ENCODE measurements at places on chromosomes 11 and 22. TPM values are rescaled to one million over a fixed set of nuclear protein-coding genes. Genes with fewer than 3 reads are reported as not detected.
A peak's percentile ranks its signal among the peaks of the same experiment; 100 is the strongest.

DNA sequence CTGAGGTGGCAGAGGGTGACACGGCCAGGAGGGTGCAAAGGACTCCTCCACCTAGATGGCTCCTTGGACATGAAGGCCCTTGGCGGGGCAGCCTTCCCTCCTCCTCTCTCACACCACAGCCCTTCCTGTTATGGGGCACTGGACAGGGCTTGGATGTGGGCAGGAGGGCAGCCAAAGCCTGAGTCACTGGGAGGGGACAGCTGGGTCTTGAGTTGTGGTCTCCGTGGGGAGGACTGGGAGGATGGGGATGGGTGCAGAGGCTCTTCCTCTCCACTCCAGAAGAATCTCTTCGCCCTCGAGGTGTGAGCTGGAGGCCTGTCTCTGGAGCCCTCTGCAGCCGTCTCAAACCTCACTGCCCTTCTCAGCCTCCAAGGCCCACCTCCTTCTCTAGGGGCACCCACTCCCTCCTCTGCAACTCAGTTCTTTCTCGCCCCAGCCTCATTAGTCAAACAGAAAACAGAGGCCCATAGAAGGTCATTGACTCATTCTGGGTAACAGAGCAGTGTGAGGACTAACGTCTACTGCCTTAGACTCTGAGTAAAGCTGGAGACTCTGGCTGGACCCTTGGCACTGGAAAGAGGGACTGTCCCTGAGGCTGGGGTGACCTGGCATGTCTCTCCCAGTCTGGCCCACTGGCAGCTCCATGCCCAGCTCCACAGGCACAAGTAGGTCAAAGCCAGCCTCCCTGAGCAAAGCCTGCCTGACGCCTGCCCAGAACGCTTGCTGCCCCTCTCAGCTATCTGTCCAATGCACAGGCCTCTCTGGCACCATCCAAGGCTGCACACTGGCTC is 47.5 kb upstream of the CDON start:
- peak; percentile 81 for DNase-seq

Gene DKK3
- total RNA-seq, result 433 TPM

DNA sequence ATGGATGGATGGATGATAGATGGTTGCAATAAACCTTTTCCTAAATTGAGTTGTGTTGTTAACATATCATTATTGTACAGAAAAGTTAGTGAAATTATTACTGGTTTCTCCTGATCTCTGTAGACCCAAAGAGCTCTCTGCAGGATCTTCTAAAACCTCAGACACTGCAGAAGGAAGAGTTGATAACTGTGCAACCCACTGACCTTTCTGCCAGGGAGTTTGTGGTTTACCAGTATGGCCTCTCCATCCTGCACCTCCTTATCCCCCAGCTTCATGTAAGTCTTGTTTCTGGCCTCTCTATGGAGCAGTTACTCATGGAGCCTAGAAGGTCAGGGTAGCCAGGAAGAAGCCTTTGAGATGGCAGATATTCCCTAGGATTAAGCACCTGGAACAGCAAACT is 45.6 kb downstream of the BTG4 start:
- no peak for DNase-seq

Gene MB
- not detected for total RNA-seq

Gene MIOX
- total RNA-seq, result not detected

Gene IL17RA
- total RNA-seq, result 84.1 TPM

DNA sequence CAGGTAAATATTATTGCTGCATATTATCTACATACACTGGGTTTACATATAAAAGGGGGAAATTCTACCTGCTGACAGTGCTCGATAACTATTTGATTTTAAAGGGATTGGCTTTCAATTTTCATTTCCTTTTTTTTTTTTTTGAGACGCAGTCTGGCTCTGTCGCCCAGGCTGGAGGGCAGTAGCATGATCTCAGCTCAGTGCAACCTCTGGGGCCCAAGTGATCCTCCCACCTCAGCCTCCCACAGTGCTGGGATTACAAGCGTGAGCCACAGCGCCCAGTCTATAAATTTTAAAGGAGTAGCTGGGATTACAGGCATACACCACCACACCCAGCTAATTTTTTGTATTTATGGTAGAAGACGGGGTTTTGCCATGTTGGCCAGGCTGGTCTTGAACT is 3.2 kb upstream of the PCF11 start:
- no peak for DNase-seq

Gene OR4X2
- not detected for total RNA-seq

DNA sequence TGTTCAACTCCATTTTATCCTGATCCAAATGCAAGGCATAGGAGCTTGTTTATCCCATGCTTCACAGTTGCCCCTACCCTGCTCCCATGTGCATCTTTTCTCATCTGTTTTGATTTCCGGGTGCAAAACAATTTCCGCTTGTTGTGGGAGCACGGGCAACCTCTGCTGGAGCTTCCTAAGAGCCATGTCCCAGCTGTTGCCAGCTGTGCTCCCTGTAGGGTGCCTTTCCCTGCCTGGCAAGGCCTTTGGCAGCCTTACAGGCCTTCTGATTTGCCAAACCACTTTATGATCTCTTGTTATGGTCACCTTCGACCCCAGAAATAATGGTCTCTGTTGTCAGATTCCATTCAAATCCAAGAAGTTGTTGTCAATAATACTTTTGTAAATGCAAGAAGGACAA is 1038.5 kb downstream of the OPCML start:
- no peak for DNase-seq

DNA sequence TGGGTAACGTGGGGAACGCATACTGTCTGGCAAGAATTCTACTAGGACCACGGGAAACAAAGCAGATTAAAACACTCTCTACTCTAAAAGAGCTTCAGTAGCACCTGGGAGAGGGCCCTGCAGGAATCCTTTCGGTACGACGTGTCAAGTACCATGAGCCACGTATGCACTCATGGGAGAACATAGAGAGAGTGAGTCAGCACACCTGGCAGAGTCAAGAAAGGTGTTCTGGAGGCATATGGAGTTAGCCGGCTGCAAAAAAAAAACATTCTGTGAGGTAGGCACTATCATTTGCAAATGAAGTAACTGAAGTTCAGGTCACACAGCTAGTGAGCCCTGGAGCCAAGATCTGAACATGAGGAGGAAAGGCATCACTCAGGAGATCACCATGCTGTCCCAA is 71.1 kb upstream of the BID start:
- no peak for DNase-seq

DNA sequence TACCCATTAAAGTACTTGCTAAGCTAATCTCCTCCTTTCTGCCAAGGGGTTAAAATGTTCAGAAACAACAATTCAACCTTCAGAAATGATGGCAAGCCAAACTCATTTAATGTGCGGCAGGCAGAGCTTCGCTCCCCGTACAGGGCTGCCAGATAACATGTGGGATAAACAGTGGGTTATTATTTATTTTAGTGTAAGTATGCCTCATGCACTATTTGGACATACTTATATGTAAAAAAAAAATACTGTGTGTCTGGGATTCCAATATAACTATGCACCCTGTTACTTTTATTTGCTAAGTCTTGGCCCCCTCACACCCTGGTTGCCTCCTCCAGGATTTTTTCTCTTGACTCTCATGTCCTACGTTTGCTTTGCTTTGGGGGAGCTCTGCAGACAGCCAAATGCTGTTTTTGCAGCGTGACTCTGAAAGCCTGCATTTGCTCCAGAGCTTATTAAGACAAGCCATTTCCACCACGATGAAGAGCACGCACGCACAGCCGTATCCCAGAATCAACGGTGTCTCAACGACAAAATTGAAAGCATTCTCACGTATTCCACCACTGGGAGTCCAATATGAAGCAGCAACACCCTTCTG is 86.5 kb upstream of the SHANK2 start:
- DNase-seq, result no peak

GRCh38 chr22:46627806-46628482 is 7.8 kb downstream of the GRAMD4 start:
- no peak for DNase-seq

Measured in ascending aorta (tissue), 2 donors.